Stimulated activated CD8-positive, alpha-beta memory T cell treated with anti-CD3 and anti-CD28 coated beads, Interleukin-7, amount 100 ng/mL, for 1 hour (primary cell): ENCODE measurements at places on chromosomes 7 and 10.

DNA sequence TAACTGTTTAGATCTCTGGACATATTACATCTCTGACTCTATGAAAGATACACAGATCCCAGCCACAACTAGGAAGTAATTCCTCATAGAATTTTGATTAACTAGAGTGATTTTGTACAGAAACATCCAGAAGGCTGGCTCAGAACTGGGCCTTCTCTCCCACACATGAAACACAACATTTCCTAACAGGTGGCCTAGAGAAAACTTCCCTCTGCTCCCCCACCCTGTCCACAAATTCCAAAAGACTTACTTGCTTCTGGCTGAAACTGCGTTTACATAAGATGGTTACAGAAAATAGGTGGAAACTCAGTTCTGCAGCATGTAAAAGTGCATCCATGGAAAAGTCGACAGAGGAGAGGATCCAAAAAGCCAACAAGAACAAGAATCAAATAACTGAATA, 132.9 kb downstream of the FZD1 start:
- DNase-seq = no peak

GRCh38 chr10:90983914-90984549, 63.1 kb upstream of the ANKRD1 start:
- DNase-seq = no peak

GRCh38 chr10:94230134-94230785, 132.5 kb downstream of the NOC3L start:
- no peak for DNase-seq

DNA sequence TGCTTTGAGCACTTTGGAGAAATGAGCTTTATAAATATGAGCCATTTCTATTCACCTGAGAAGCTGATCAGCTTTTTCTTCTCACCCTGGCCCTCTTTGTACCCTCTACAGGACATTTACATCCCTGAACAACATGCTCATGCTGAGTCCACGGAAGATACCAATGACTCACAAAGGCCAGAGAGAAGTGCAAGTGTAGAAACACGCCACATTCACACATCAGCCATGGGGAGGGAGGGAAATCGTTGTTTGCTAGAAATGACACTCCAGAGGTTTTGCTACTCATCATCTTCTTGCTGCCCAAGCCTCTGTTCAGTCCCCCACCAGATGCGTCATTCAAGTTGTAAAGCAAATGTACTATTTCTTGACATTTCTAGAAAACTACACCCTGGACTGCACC, 2.8 kb upstream of the UCN3 start:
- no peak for DNase-seq

DNA sequence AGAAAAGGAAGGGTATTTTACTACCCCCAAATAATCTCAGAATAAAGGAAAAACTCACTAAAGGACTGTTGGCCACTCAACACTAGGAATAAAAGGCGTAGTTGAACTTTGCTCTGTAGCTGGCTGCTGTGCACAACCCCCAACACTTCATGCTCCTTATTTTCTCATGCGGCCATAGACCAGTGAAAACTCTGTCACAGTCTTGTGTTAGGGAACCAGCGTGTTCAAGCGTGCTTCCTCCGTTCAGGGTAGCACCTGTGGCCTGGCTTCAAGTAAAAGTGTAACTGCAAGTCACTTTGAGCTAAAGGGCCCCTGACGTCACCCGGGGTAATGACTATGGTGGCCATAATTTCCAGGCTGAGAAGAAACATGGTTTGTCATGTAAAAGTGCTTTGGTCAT, 27.0 kb downstream of the BLNK start:
- no peak for DNase-seq

- no peak for DNase-seq
These were observed 18.3 kb downstream of the HNRNPA2B1 start for GRCh38 chr7:26182283-26182682.

DNA sequence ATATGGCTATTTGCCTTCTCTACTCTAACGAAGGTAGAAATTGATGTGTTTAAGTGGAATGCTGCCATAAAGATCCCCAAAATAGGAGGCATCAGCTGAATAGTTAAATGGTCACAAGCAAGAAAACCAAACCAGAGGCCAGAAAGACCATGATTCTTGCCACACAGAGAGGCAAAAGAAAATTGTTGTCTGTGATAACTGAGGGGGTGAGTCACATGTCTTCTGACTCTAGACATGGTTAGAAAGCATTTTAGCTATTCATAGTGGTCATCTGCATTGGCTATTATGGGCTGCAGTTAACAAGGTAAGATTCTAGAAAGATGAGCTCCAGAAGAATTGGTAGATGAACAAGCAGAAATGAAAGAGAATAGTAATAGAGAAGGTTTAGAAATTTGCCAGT, 361.4 kb upstream of the NPSR1 start:
- DNase-seq = no peak

GRCh38 chr7:99005776-99006175, 127.4 kb downstream of the TRRAP start:
- DNase-seq = no peak

DNA sequence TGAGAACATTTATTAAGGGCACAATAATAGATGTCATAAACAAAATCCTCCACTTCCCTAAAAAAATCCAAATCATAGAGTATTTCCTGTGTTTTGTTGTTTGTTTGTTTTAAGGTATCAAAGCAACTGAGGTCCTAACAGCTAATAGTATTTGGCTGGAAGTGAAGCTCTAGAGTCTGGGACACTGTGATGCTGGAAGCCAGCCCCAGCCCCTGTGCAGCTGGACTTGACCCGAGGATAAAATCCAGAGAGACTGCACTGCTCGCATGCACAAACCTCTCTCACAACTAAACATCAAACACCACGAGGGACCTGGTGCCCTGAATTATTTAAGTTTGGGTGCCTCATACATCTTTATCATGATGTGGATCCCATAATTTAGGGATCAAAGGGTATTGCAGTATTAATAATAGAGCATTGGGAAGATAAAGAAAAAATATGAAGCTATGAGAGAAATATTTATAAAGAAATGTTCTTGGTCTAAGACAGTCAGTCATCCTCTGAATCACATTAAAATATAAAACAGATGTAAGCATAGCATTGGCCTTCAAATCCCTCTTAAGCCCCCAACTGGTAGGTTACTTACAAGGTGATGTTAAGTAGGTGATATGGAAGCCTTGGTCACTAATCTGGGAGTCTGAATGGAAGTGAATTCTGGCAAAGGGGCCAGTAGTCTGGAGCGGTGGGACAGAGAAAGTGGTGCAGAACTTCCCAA, 44.4 kb downstream of the CUBN start:
- no peak for DNase-seq

GRCh38 chr7:111388912-111389311, 173.4 kb downstream of the IMMP2L start:
- no peak for DNase-seq

- no peak for DNase-seq
These were observed 69.5 kb downstream of the ADAM22 start for GRCh38 chr7:88003581-88003980.

GRCh38 chr10:1540144-1540543, 197.2 kb downstream of the ADARB2 start:
- no peak for DNase-seq
